ENCODE measurements at places on chromosomes 7 and 10. TPM values are rescaled to one million over a fixed set of nuclear protein-coding genes. Genes with fewer than 3 reads are reported as not detected.

Gene GSTO2
- 5.7 TPM for total RNA-seq

DNA sequence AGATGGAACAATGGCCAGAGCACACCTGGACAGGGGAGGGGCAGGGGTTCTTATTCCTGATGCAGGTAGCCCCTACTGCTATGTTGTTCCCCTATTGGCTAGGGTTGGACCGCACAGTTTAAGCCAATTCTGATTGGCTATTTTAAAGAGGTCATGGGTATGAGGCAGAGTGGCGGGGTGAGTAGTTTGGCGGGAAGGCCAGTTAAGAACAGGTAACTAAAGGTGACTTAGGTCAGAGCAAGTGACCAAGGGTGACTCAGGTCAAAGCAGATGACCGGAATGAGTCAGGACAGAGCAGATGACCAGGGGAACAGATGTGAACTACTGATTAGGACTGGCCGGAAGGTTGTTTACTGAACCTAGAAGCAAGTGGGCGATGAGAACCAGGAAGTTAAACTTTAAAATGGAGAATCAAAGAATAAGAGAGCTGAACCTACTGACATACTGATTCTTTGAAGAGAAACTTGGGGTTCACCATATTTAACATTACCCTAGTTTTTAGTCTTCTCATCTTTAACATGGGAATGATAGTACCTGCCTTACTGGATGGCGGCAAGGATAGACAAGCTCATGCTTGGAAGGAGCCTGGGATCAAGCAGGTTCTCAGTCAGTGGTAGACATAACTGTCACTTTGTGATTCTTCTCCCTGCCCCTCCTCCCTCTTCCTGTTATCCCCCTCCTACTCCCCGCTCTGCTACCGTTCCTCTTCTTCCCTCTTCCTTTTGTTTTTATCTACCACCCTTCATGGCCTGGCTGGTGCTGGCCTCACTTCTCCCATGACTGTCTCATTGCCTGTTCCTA lies 55.0 kb downstream of the CCNY start:
- no peak for DNase-seq

Gene NRCAM
- total RNA-seq: 1.7 TPM

DNA sequence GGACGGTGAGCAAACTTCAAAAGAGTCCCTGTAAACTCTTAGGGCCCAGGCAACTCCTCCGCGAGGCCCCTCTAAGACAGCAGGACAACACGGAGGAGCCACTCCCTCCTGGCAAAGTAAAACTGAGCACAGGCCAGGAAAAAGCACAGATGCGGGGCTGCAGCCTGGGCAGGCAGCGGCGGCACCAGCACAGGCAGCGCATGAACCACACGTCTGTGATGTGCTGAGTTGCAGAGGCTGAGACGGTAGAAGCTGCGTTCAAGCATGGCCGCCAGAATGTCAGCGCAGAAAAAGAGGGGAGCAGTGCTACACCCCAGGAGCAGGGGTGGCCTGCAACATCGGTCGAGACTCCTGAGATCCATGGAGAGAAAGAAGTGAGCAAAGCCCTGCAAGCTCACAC lies 46.1 kb upstream of the STK17A start:
- no peak for DNase-seq

GRCh38 chr10:8102708-8103401 lies 48.4 kb downstream of the GATA3 start:
- no peak for DNase-seq

Data from stomach (tissue), 19 donors.